ENCODE measurements at places on chromosomes 1 and 21.

DNA sequence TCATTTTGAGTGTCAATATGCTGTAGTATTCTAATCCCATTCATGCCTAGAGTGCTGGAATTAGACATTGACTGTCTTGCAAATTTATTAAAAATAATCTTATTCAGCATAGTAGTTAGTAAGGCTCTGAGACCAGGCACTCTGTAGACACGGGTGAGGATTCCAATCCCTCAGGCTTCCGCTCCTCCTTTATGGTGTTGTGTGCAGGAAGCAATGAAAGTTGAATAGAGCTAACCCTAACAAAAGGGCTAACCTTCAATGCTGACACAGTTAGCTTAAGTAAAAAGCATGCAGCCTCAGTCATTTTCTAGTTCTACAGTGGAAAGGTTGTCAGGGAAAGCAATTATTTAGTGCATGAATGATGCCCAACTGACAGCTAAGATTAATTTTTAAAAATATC is 199.6 kb upstream of the SGIP1 start:
- no peak for DNase-seq

DNA sequence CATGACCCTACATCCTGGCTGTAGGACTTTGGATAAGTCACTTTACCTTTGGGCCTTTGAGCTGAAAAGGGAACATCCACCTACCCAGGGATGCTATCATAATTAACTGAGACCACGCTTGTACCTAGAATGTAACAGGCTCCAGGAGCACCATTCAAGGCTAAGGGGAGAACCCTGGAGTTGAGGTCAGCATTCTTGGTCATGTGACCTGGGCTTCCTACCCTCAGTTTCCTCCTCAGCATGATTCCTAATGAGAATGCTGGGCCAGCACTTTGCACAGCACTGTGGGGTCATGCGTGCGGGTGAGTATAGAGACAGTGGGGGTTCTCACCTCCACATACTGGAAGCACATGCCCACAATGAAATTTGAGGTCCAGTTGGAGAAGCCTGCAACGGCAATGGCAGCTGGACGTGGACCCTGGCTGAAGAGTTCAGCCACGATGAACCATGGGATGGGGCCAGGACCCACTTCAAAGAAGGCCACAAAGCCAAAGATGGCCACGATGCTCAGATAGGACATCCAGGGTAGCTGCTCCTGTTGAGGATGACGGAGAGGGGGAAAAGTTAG is 31.3 kb downstream of the SLC2A1 start:
- DNase-seq: no peak

DNA sequence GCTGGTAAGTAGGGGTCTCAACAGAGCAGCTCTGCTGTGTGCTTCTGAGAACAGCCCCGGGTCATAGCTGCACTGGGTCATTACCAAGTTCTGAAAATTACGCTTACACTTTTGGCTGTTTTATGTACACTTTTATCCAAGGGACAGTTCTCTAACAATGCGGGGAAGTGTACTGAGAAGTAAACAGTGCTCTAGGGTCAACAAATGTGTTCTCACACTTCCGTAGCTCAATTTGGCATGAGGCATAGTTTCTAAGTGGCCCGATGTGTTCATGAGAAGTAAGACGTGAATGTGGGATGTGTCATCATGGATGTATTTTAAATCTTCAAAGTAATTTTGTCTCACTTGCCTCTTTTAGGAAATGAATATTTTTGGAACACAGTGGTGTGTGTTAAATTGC is 10.9 kb upstream of the VAMP3 start:
- no peak for DNase-seq

DNA sequence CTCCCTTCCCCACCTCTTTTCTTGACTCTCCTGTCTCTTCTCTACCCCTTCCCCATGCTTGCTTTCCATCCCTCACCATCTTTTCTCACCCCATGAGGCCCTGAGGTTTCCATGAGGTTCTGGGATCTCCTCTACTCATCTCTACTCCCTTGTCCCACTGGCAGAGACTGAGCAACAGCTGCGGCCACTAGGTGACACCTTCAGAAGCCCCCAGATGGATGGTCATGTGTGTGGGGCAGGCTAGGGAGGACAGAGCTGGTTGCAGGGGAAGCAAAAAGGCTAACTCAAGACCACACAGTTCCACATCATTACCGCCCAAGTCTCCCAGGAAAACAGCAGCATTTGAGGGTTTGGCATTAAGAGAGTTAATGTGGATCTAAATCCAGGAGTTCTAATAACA is 45.0 kb downstream of the LRRN2 start:
- no peak for DNase-seq

- DNase-seq: no peak
Measured at GRCh38 chr1:106876384-106876783, 180.1 kb upstream of the PRMT6 start.

DNA sequence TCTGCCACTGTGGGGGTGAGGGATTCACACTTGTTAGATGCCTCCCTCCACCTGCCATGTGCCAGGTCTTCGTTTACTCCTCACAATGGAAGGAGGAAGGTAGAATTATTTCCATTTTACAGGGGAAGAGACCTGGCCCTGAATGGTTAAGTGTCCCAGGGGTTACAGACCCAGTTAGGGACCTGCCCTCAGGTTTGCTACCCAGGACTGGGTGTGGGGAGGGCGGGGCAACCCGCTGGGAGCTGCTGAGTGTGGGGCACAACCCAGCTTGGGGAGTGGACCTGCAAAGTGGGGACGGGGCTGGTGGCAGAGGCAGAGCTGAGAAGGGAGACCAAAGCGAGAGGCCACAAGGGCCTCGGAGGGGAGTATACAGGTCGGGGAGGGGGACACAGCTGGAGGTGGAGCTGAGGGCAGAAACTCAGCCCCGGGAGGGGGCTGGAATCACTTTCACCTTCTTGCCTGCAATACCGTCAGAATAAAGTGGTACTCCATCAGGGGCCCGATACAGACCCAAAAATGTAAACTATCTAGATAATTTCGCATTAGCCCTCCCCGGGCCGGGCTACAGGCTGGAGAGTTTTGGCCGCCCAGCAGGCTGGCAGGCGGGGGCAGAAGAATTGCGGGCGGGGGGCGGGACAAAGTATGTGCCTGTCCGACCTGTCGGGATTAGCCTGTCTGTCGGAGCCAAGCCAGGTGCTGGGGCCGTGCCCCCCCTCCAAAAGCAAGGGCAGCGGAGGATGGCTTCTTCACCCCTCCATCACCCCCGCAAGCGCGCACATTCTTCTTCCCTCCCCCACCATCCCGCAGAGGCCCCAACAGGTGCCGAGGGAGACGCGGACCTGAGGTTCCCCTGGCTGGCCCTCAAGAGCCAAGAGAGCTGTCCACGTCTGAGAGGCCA is 1.4 kb downstream of the RSPO1 start:
- no peak for DNase-seq
